ENCODE measurements at places on chromosomes 6 and 20.

DNA sequence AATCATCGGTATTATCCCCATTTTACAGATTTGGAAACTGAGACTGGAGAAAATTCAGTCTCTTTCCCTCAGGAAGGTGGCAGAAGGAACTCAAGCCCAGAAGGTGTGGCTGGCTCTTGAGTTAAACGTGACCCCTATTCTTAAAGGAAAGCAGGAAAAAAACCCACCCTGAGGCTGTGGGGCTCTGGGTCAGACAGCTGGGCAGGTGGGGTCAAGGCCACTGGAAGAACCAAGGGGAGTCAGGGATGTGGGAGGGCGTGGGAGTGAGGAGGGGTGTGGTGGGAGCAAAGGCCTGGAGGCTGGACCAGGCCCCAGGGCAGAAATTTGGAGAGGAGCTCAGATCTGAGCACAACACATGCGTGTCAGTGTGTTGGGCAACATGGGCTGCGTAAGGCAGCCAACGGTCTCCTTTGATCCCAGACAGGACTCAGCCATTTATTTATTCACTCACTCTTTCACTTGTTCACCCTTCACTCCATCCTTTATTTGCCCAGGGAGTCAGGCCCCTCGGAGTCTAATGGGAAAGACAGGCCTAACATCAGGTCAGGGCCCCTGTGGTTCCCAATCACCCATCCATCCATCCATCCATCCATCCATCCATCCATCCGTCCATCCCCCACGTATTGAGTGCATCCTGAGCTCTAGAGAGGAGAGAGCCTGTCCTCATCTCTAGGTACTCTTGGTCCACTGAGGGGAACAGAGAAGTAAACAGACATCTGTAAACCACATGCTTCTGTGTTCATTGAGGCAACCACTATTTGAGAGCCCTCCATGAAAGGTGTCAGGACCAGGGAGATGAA lies 165.0 kb downstream of the VEGFA start:
- DNase-seq = no peak

GRCh38 chr6:47146431-47147174 lies 104.5 kb upstream of the ADGRF1 start:
- DNase-seq = no peak

- DNase-seq = no peak
Measured at GRCh38 chr6:168374541-168375071, 55.0 kb upstream of the DACT2 start.

- DNase-seq = peak; percentile 90
Measured at GRCh38 chr6:158686791-158687381, 37.0 kb downstream of the SYTL3 start.

DNA sequence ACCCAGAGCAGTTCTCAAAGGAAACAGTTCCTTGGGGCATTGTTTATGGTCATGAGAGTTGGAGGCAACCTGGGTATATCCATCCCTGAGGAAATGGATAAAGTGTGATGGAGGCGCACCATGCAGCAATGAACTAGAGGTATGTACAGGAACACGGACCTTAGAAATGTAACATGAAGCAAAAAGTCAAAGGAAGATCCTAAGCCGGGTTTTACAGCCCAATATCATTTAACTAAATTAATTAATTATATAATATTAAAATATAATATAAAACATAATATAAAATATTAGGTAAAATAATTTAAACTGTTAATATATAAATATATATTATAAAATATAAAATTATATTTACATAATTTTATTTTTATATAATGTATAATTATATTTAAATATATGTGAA lies 44.1 kb upstream of the RNF8 start:
- no peak for DNase-seq

DNA sequence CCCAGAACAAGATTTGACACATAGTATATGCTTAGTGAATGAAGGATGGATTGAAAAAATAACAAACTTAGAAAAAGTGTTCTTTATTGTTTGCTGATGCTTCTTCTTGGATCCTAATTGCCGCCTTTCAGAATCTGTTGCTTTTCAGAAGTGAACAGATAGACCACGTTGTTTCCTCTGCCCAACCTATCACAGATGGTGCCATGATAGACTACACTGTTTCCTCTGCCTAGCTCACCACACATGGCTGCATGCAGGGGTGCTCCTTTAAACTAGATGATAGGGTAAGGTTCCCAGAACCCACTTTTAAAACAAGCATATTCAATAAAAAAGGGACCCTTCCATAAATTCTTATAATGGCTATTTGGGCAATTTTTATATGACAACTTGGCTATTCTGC lies 4.6 kb upstream of the RGS17 start:
- no peak for DNase-seq
